Breast epithelium (tissue), 4 donors: ENCODE measurements at places on chromosomes 1 and 21.
A peak's percentile ranks its signal among the peaks of the same experiment; 100 is the strongest.

GRCh38 chr1:116232989-116233514, 121.9 kb downstream of the MAB21L3 start:
- no peaks in the 10 kb centered on the region for H3K36me3 ChIP-seq
- H3K4me1 ChIP-seq = no peaks in the 10 kb centered on the region
- DNase-seq = no peak
- H3K27me3 ChIP-seq = no peaks in the 10 kb centered on the region

- no peak for DNase-seq
- no peaks in the 10 kb centered on the region for H3K27me3 ChIP-seq
- no peaks in the 10 kb centered on the region for H3K4me1 ChIP-seq
- no peak overlapping the region for H3K4me3 ChIP-seq
- H3K27ac ChIP-seq = no peak overlapping the region
Observed at GRCh38 chr1:170634293-170634692, 29.6 kb upstream of the PRRX1 start.

GRCh38 chr1:10814976-10815857, 18.8 kb upstream of the CASZ1 start:
- H3K4me3 ChIP-seq = no peak overlapping the region
- no peak for DNase-seq
- H3K27me3 ChIP-seq = no peaks in the 10 kb centered on the region
- no peaks in the 10 kb centered on the region for H3K36me3 ChIP-seq
- H3K4me1 ChIP-seq = no peaks in the 10 kb centered on the region
- H3K27ac ChIP-seq = peak overlapping the region; percentile 33

GRCh38 chr21:20737227-20737913, 260.8 kb upstream of the NCAM2 start:
- H3K4me3 ChIP-seq = no peak overlapping the region
- no peaks in the 10 kb centered on the region for H3K4me1 ChIP-seq
- H3K36me3 ChIP-seq = no peaks in the 10 kb centered on the region
- no peaks in the 10 kb centered on the region for H3K27me3 ChIP-seq

GRCh38 chr1:52571783-52572182, 18.9 kb upstream of the TUT4 start:
- no peaks in the 10 kb centered on the region for H3K36me3 ChIP-seq
- H3K4me1 ChIP-seq = no peaks in the 10 kb centered on the region
- no peak overlapping the region for H3K27ac ChIP-seq
- no peak for DNase-seq
- no peaks in the 10 kb centered on the region for H3K27me3 ChIP-seq

- no peaks in the 10 kb centered on the region for H3K36me3 ChIP-seq
- no peak for DNase-seq
- no peaks in the 10 kb centered on the region for H3K27me3 ChIP-seq
- H3K4me1 ChIP-seq = no peaks in the 10 kb centered on the region
Observed at GRCh38 chr21:38775733-38776132, 30.0 kb upstream of the ETS2 start.

- H3K27me3 ChIP-seq = no peaks in the 10 kb centered on the region
- no peaks in the 10 kb centered on the region for H3K36me3 ChIP-seq
- no peak overlapping the region for H3K4me3 ChIP-seq
- no peak for DNase-seq
- no peaks in the 10 kb centered on the region for H3K4me1 ChIP-seq
Observed at GRCh38 chr1:106680776-106681344, 375.6 kb upstream of the PRMT6 start.

DNA sequence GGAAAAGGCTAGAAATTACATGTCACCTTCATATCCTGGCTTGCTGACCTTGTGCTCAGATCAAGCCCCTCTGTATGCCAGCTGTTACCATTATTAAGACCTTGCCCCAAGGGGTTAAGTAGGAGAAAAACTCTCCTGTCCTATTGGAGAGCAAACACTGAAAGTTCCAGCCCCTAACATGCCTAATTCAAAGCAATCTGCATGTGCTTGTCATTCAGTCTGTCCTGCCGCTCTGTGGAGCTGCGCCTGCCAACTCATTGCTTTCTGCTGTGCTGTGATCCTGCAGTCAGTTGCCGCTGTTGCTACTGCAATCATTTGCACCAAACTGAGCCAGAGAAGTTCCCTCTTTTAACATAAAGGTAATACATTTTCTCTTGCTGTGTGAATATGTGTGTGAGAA, 113.4 kb downstream of the DISP1 start:
- peak overlapping the region; percentile 3 for H3K4me3 ChIP-seq
- peak overlapping the region; percentile 20 for H3K27ac ChIP-seq
- H3K4me1 ChIP-seq = no peaks in the 10 kb centered on the region

DNA sequence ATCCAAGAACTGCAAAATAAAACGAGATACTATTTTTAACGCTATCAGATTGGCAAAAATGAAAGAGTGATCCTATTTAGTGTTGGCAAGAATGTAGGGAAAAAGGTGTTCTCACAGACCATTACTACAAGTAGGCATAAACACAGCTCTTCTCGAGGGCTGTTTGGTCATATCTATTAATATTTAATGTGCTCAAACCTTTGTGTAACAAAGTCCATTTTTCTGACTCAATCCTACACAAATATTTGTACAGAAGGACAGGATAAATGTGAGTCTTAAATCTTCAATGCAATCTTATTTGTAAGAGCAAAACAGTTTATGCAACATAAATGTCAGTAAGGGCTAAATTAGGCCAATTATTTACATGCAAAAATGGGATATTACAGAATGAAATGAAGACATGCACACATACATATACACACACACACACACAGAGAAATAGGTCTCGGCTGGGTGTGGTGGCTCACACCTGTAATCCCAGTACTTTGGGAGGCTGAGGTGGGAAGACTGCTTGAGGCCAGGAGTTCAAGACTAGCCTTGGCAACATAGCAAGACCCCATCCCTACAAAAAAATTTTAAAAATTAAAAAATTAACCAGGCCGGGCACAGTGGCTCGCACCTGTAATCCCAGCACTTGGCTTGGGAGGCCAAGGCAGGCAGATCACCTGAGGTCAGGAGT, 17.7 kb downstream of the DHCR24 start:
- H3K27ac ChIP-seq = no peak overlapping the region
- no peaks in the 10 kb centered on the region for H3K27me3 ChIP-seq
- H3K4me1 ChIP-seq = no peaks in the 10 kb centered on the region

GRCh38 chr1:15975358-15975804, 520 bp downstream of the ZBTB17 start:
- H3K4me3 ChIP-seq = peak overlapping the region; percentile 97
- no peaks in the 10 kb centered on the region for H3K36me3 ChIP-seq
- H3K27ac ChIP-seq = peak overlapping the region; percentile 76
- H3K4me1 ChIP-seq = no peaks in the 10 kb centered on the region
- no peak for DNase-seq
- H3K27me3 ChIP-seq = no peaks in the 10 kb centered on the region

GRCh38 chr1:28926629-28927265, 12.4 kb downstream of the EPB41 start:
- no peak overlapping the region for H3K27ac ChIP-seq
- H3K4me3 ChIP-seq = no peak overlapping the region
- H3K4me1 ChIP-seq = no peaks in the 10 kb centered on the region
- H3K27me3 ChIP-seq = no peaks in the 10 kb centered on the region

DNA sequence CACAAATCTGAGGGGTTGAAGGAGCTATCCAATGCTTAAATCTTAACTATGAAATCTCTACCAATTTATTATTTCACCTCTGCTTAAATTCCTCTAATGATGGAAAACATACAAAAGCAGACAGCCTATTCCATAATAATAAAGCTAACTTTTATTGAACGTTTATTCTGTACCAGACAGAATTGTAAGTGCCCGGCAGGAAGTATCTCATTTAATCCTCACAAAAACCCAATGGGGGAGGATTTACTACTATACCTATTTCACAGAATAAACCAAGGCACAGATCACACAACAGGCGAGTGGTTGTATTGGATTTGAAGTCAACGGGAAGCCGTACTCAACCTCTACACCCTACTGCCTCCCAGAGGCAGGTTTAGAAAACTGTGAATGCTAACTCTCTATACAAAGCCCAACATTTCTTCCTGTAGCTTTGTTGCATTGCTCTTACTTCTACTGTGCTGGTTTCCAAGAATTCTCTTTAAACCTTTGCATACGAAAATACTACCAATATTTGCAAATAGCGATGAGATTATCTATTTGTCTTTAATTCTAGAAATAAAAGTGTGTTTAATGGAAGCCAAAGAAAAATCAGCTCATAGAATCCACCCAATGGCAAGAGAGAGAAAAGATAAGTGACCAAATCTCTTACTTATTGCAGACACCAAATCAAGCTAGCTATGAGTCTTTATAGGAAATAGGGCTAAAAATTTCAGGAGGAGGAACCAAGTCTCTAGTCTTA, 33.5 kb upstream of the C1orf53 start:
- H3K27ac ChIP-seq = no peak overlapping the region
- no peaks in the 10 kb centered on the region for H3K36me3 ChIP-seq
- H3K27me3 ChIP-seq = no peaks in the 10 kb centered on the region
- H3K4me1 ChIP-seq = no peaks in the 10 kb centered on the region

- no peak overlapping the region for H3K27ac ChIP-seq
- no peaks in the 10 kb centered on the region for H3K27me3 ChIP-seq
- no peak for DNase-seq
- no peaks in the 10 kb centered on the region for H3K4me1 ChIP-seq
- no peak overlapping the region for H3K4me3 ChIP-seq
Observed at GRCh38 chr1:25451908-25452307, 21.2 kb downstream of the MACO1 start.

DNA sequence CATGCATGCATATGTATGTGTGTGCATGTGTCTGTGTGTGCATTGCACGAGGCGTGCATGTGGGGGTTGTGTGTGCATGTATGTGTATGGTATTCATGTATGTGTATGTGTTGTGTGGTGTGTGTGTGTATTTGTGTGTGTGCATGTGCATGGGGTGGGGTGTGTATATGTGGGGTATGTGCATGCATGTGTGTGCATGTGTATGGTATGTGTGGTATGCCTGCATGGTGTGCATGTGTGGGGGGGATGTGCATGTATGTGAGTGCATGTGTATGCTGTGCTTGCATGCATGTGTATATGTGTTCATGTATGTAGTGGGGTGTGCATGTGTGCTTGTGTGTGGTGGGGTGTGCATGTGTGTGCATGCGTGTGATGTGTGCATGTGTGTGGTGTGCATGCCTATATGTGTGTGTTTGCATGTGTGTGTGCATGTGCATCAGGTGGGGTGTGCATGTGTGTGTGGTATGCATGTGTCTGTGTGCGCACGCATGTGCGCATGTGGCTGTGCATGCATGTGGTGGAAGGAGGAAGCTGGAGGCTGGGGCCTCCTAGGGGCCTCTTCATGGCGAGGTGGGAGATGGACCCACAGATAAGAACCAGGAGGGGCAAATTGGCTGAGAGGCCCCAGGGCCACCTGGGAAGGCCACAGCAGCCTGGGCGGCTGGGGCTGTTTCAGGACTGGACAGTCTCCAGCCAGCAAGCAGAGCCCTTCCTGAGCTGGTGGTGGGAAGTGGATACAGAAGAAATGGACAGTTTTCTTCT, 35.9 kb upstream of the ARF1 start:
- no peaks in the 10 kb centered on the region for H3K36me3 ChIP-seq
- H3K27me3 ChIP-seq = no peaks in the 10 kb centered on the region
- H3K27ac ChIP-seq = no peak overlapping the region
- no peak for DNase-seq
- no peak overlapping the region for H3K4me3 ChIP-seq

DNA sequence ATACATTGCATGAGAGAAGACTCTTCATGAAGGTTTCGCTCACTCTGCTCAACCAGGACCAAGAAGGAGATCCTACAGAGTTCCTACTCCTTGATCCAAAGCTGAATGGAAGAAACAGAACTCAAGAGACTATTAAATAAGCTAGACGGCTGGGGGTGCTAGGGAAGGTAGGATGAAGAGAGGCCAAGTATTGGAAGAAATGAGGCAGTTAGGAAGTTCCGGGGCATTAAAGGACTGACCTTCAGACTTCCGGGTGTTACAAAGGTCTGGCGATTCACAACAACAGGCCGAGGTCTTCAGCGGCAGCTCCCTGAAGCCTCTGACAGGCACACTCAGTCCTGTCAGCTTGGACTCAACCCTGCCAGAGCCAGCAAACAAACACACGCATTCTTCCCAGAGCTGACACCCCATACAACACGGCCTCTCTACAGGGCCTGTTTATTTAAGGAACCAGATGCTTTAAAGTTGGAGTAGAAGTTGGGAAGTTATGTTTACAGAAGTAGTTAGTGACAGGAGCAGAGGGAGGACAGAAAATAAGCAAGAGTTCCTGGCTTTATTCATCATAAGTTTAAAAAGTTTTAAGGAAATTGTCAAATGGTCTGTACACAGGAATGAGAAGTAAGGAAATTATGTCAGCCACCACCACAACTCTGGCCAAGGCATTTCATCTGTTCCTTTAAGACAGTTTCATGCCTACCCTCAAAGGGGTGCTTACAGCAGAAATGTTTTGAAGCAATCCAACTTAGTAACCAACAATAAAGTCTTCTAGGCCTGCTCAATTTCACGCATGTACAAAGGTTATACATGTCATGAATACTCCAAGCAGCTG, 4.7 kb downstream of the SORT1 start:
- peak overlapping the region; percentile 83 for H3K27ac ChIP-seq

DNA sequence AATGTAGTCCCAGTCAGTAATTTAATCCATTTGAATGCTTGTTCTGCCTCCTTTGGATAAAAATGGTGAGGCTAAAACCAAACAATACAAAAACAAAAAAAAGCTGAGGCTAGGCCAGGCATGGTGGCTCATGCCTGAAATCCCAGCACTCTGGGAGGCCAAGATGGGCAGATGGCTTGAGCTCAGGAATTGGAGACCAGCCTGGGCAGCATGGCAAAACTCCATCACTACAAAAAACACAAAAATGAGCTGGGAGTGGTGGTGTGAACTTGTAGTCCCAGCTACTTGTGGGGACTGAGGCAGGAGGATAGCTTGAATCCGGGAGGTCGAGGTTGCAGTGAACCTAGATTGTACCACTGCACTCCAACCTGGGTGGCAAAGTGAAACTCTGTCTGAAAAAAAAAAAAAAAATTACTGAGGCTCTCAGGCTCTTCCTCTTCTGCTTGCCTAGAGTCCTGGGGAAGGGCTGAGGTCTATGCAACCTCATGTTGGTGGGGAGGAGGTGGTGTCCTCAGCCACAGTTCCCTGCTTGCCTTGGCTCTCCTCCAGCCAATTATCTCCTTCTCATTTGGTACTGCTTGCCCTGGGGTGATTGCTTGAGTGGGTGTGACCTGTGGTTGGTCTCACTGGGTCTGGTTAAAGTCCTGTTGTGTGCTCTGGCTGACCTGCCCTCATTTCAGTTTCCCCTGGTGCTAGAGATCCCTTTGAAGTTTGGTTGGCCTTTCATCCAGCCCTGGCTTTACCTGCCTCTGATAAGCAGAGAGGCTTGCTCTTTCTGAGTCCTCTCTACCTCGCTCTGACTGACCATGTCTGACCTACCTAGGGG, 20.9 kb downstream of the S1PR1 start:
- no peak overlapping the region for H3K27ac ChIP-seq
- H3K4me1 ChIP-seq = no peaks in the 10 kb centered on the region
- no peaks in the 10 kb centered on the region for H3K36me3 ChIP-seq
- no peaks in the 10 kb centered on the region for H3K27me3 ChIP-seq

DNA sequence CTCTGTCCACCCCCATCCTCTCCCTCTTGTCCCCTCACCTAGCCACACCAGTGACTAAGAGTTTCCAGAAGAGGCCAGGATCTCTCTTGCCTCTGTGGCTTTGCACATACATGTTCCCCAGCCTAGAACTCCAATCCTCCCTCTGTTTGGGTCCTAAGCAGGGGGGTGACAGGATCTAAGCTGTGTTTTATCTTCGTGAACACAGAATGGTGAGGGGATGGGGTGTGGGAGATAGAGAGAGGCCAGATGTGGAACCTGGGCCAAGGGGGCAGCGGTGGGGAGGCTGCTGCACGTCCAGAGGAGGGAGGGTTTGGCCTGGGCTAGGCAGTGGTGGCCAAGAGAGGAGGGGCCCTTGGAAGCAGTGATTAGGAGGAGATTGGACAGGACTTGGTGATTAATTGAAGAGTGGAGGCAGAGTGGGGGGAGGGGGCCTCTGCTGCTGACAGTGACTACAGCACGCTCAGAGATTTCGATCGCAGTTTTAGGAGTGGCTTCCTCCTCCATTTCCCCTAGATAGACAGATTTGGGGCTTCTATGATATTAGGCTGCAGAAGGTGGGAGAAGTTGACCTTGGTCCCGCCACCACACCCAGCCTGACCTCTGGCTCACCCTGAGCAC, 17.1 kb upstream of the ADGRB2 start:
- no peak for DNase-seq
- no peaks in the 10 kb centered on the region for H3K27me3 ChIP-seq
